CD8-positive, alpha-beta memory T cell (primary cell): ENCODE measurements at places on chromosomes 5 and 9.

DNA sequence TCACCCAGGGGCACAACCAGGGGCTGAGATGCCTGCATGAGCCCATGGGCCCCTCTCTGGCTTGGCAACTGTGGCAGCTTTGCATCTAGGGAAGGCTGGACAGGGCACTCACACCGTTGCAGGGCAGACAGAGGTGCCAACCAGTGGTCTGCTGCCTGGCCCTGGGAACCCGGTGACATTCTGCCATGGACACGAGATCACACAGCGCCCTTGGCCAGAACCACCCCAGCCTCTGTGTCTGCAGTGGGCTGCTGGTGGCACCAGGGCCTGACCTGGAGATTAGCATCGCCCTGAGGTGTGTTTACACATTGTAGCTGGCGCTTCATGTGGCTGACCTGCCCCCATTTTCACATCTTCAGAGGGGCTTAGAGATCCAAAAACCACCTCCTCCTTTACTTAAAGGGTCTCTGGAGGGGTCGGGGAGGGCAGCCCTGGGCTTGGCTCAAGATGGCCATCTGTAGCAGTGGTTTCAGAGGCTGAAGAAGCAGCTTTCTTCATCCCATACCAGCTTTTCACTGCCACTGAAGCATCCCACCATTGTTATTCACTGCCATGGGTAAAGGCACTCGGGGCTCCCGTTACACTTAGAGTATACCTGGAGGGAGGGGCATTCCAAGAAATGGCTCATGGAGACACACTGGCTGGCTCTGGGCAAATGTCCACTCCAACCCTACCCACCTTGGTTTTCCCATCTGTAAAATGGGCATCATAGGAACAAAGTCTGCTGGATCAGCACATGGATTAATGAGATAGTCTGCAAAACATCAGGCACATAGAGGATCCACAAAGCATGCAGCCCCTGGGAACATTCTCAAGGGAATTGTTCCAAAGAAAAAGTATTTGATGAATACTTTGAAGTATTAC lies 11.4 kb downstream of the DCANP1 start:
- no peak for DNase-seq

GRCh38 chr5:135185481-135186065 lies 151.5 kb upstream of the PITX1 start:
- no peak for DNase-seq

GRCh38 chr5:169873642-169874041 lies 106.7 kb downstream of the INSYN2B start:
- no peak for DNase-seq

GRCh38 chr9:126290871-126291270 lies 35.8 kb upstream of the MVB12B start:
- no peak for DNase-seq

DNA sequence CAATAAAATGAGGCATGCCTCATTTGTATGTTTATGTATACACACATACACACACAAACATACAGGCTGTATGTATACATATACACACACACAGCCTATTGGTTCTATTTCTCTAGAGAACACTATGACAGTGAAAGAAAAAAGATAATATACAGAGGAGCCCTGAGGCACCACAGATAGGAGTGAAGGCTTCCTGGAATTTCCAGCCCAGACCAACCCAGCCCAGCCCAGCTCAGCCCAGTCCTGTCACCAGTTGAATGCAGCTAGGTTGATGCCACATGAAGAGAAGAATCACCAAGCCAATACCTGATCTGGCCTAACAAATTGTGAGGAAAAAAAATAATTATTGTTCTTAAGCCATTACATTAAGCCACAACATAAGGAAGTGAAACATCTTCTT lies 126.9 kb upstream of the PDE4D start:
- no peak for DNase-seq

- DNase-seq: no peak
These were observed 9.4 kb upstream of the CARD19 start for GRCh38 chr9:93086447-93087224.

DNA sequence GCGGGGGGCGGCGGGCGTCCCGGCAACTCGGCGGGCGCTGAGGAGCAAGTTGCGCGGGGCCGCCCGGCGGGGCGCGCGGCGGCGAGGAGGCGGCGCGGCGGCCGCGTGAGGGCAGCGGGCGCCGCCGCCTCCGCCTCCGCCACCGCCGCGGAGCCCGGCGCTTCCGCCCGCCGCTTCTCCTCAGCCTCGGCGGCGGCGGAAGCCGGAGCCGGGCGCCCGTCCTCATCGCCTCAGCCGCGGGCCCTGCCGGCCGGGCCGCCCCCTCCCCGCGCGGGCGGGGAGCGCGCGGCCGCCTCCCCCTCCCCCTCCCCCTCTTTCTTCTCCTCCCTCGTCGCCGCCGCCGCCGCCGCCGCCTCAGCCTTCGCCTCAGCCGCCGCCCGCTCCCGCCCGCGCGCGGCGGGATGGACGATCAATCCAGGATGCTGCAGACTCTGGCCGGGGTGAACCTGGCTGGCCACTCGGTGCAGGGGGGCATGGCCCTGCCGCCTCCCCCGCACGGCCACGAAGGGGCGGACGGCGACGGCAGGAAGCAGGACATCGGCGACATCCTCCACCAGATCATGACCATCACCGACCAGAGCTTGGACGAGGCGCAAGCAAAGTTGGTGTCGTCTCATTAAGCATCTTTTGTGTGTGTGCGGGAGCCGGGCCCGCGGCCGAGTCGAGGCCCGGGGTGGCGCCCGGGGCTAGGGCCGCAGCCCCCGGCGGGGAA lies at the start of gene PBX3:
TSS of gene PBX3 (plus strand) at position 321 of the 712 bp plus-strand sequence.
- DNase-seq: peak; percentile 68

GRCh38 chr5:42929871-42930270 lies 110.2 kb downstream of the ANXA2R start:
- no peak for DNase-seq

GRCh38 chr9:36789886-36790285 lies 217.2 kb downstream of the MELK start:
- no peak for DNase-seq

- no peak for DNase-seq
These were observed 126.7 kb upstream of the SHB start for GRCh38 chr9:38195737-38196161.

DNA sequence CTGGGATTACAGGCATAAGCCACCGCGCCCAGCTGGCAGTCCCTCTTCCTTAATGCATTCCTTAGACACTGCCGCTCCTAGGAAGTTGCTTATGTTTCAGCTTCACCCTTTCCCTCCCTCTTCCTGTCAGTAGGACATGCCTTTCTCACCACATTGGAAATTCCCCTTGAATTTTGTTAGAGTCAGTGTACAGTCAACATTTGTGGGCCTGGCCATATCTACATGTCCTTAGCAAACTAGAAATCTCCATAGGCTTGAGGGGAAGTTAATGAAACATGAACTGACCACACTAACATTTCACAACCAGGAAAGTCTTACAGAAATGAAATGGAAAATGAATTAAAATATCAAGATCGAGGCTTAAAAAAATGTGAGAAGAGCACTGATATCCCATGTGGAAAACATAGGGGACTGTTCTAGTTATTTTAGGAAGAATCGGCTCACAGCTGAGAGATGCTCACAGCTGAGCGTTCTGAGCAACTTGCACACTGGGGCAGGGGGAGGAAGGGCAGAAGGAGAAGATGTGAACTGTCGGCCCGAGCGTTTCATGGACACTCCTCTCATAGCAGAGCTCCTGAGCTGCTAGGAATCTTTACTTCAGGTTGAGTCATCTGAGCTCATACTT lies 21.1 kb upstream of the LVRN start:
- no peak for DNase-seq

DNA sequence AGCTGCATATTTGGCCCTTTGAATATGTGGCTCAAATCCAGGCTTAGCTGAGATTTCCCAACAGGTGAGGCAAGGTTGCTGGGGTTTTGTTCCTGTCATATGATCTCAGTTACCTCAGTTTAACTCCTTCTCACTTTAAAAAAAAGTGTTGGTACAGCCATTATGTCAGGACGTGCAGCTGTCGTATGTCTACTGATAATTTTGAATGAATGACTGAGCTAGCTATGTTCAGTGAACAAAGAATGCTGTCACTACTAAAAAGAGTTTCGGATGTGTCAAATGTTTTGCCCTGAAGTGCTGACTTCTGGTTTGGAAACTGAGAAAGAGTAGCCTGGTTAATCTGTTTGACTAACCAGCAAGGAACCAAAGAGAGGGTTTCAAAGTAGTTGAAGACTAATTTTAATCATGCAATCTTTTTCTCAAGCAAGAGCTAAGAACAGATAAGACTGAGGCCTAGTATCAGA lies 106.3 kb upstream of the NR3C1 start:
- DNase-seq: no peak

DNA sequence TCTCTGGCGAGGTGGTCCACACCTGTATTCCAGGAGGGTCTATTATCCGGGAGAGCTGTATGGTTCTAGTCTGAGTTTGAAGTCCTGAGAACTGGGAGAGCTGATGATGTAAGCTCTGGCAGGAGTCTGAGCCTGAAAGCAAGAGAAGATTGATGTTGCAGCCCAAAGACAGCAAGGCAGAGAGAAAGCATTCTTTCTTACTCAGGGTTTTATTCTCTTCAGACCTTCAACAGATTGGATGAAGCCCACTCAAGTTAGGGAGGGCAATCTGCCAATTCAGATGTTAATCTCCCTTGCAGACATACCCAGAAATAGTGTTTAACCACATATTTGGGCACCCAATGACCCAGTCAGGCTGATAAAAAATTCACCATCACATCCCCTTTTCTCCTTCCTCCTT lies 159.1 kb downstream of the CCDC171 start:
- DNase-seq: no peak

DNA sequence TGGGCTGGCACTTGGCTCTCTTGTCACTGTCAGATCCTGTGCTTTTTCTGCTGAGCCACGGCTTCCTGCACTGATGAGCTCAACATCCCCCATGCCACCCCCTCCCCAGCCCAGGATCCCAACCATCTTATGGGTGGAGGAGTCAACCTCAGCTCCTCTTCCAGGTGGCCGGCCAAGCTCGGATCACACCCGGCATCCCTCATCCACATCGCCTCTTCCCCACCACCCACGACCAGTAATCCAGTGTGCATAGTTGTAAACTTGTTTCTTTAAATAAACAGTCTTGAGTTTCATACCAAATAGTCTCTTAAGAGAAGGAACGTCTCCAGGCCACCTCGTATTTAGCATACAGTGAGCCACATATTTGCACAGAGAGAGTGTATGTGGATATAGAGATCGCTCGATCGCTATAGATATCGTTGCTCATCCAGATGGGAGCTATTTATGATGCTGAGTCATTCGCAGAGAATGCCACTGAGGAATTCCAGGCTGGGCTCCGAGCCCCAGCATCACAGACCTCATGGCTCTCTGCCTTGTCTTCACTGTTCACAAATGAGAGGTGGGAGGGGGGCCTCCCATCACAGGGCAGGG lies 61.8 kb upstream of the CPLX2 start:
- no peak for DNase-seq

- no peak for DNase-seq
These were observed 61.8 kb upstream of the ARAP3 start for GRCh38 chr5:141743866-141744272.

- no peak for DNase-seq
These were observed 256.2 kb downstream of the ZSWIM6 start for GRCh38 chr5:61588216-61588615.

- DNase-seq: no peak
These were observed 233.2 kb downstream of the SPATA31A1 start for GRCh38 chr9:39588500-39589137.

- no peak for DNase-seq
These were observed 1115.5 kb downstream of the TAF11L14 start for GRCh38 chr5:18749763-18750162.

DNA sequence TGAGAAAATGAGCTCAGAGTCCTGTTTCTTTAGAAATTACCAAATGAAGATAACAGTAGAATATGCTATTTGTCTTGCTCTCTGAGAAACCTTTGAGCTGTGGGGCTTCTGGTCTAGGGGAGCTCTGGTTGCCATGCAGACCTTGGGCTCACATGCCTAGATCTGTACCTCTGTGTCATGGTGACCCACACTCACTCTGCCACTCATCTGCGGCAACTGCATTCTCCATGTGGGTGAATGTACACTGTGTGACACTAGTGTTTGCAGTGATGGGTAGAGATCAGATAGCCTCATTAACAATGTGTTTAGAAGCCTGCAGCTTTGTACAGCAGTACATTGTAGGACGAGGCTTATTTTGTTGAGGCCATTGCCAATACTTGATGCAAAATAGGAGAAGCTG lies 521.2 kb downstream of the CHSY3 start:
- no peak for DNase-seq

DNA sequence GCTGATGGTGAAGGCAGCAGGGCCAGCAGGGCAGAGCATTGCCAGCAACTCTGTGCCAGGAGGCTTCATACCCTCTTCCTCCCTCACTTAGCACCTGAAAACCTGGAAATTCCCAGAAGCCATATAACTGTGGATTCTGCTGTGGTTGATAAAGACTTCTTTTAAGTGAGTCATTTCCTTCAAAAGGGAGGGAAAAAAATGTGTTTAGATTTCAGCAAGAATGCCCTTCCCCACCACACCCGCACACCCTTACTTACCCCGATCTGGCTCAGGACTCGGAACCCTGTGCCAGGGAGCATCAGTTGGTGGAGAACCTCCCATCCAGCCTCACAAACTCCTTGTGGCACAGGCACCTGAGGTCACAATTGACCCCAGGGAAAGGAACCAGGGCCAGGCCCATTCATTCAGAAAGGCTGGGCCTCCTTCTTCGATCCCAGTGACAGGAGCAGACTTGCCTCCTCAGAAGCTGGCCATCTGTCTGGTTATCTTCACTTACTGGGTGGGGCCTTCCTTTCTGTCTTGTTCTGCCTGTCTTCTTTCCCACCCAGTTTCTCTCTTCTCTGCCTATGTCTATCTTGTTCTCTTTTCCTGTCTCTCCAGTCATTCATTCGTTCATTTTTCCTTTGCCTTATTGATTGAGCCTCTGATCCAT lies 62.6 kb downstream of the PLAC8L1 start:
- DNase-seq: no peak

DNA sequence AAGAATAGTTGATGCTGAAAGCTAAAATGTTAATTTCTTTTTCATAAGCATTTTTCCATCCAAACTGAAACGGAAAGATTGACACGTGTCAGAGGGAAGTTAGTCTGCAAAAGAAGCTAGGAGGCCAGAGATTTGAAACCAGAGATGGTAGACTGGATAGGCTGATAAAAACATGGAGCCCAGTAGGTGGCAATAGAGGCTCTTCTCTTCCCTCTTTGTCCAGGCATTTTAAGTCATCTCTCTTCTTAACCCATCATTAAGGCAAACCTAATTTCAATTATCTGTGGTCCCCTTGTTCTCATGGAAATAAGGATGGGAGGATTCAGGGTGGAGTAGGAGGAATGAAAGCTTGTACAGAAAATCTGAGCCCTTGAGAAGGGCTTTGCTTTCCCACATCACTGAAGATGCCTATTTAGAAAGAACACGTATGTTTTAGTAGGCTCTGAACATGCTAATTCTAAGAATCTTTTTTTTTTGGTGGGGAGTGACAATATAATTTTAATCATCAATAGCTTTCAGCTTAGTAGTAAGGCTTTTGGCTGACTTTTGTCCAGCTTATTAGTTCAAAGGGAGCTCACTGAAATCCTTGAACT lies 66.6 kb downstream of the ZNF474 start:
- DNase-seq: no peak

GRCh38 chr5:172793577-172794488 lies 22.8 kb upstream of the DUSP1 start:
- DNase-seq: no peak

- no peak for DNase-seq
These were observed 60.1 kb upstream of the GNE start for GRCh38 chr9:36318212-36318802.

GRCh38 chr9:36276781-36277181 lies 18.5 kb upstream of the GNE start:
- no peak for DNase-seq

GRCh38 chr9:72228282-72228681 lies 79.0 kb downstream of the GDA start:
- DNase-seq: no peak

- peak; percentile 82 for DNase-seq
These were observed 4.3 kb downstream of the PRRC2B start for GRCh38 chr9:131398204-131398603.

GRCh38 chr9:79080536-79080935 lies 491.2 kb upstream of the TLE4 start:
- no peak for DNase-seq
